ENCODE measurements at places on chromosomes 3 and 15. TPM values are rescaled to one million over a fixed set of nuclear protein-coding genes. Genes with fewer than 3 reads are reported as not detected.

The WWTR1 gene
- 21.8 TPM for total RNA-seq

The CXCR6 gene
- 0.28 TPM for total RNA-seq

The CYP1A2 gene
- not detected for total RNA-seq

The IGSF10 gene
- 6.1 TPM for total RNA-seq

The DUOX1 gene
- under 0.01 TPM for total RNA-seq

The LRTM1 gene
- total RNA-seq, result not detected

The CCR3 gene
- not detected for total RNA-seq

The PLA2G4D gene
- total RNA-seq, result not detected

The IL17RE gene
- total RNA-seq, result 0.14 TPM

The MYZAP gene
- total RNA-seq, result 0.18 TPM

The CCDC191 gene
- 1.8 TPM for total RNA-seq

The NPAP1 gene
- not detected for total RNA-seq

The TNNC1 gene
- total RNA-seq, result 1.8 TPM

The FEZF2 gene
- not detected for total RNA-seq

The SH2D7 gene
- not detected for total RNA-seq

The CHRNA7 gene
- 0.28 TPM for total RNA-seq

The WDR49 gene
- under 0.01 TPM for total RNA-seq

The UBE2E1 gene
- 75.1 TPM for total RNA-seq

Data from smooth muscle cell of bladder (primary cell).